ENCODE measurements at places on chromosomes 3 and 15. TPM values are rescaled to one million over a fixed set of nuclear protein-coding genes. Genes with fewer than 3 reads are reported as not detected.
A peak's percentile ranks its signal among the peaks of the same experiment; 100 is the strongest.

CCR8 gene
- polyA plus RNA-seq: not detected

CCR4 gene
- 0.02 TPM for polyA plus RNA-seq

TMOD2 gene
- 3.4 TPM for polyA plus RNA-seq

CFAP91 gene
- 5.3 TPM for polyA plus RNA-seq

DNA sequence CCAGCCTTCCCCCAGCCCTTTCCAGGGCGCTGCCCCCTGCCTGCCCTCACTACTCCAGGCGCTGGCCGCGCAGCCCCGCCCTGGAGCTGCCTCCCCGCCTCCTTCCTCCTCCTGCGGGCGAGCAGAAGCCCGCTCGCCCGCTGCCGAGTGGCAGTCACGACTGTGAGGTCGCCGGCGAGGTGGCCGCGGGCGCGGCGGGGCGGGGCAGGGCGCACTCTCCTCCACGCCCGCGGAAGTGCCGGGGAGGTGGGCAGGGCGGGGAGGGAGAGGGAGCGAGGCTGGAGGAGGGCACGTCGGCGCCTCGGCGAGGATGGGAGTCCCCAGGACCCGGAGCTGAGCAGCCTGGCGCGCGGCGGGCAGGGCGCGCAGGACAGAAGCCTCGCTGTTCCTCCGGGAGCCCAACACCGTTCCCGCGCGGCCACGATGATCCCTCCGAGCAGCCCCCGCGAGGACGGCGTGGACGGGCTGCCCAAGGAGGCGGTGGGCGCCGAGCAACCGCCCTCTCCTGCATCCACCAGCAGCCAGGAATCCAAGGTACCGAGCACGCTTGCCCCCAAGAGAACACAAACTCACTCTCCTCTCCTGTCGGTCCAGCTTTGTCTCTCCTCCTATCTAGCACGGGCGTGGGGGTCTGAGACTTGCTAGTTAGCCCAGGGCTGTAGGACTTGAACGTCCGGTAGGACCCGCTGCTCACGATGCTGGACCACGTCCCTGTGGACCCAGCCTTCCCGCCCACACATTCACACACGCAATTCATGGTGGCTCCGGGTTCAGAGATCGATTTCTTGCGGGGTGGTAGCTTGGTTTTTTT, at the start of gene STAC:
TSS of gene STAC (plus strand) at position 284 of the 811 bp plus-strand sequence. CDS start at position 424, 140 bp downstream.
- DNase-seq: no peak

DNA sequence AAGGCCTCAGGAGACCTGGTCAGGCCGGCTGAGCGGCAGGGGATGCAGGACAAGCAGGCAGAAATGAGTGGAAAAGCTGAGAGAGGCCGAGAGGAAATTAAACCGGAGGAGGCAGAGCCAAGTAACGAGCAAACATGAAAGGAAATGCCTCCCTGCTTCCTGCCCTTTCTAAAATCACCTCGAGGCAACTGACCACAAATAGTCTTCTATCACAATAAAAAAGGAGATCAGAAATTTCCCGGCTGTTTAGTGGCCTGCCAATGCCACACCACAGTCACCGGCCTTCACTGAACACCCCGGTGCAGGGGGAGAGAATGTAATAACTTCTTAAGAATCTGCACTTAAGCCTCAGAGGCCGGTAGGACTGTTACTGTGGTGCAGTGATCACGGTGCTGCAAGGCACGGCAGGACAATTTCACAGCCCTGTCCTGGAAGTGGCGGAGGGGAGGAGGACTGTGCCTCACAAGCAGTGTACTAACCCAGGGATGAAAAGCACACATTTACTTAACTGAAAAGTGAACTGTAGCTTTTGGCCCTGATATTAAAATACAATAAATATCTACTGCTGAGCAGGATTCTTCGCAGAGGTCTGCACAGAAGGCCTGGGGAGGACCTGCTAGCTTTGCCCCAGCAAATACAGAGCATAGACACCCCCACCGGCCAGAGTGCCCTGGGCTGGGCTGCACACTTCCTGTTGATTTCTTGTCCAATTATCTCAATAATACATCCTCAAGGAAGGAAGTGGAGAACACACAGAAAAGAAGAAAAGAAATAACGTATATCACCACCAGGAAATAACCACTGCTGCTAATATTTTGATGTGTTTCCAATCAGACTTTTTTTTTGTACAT, 183.5 kb upstream of the NSMCE3 start:
- no peak for DNase-seq

TIMMDC1 gene
- polyA plus RNA-seq: 46.7 TPM

USP13 gene
- polyA plus RNA-seq: 17.5 TPM

- DNase-seq: peak; percentile 92
Measured at GRCh38 chr3:4978966-4979427, 240 bp upstream of the BHLHE40 start.
